ENCODE measurements at places on chromosomes 4 and X.

DNA sequence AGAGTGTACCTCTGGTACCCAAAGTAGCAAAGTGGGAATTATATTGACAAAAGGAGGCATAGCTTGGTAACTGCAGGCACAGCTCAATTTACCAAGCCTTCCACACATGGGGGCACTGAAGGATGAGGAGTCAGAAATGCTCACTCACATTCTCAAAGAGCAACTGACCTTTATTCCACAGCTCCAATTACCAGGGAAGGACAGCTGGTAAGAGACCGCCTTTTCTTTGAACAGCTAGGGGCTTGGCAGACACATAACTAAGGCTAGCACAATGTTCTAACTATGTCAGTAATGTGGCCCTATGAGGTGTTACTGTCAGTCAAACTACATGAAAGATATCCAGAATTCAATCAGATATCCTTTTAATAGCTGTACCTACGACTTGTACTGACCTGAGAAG lies 20.5 kb upstream of the STS start:
- no peaks in the 10 kb centered on the region for H3K4me1 ChIP-seq
- no peaks in the 10 kb centered on the region for H3K27me3 ChIP-seq
- H3K4me3 ChIP-seq = no peak overlapping the region

- no peak for DNase-seq
- H3K27ac ChIP-seq = no peak overlapping the region
- H3K4me3 ChIP-seq = no peak overlapping the region
- no peaks in the 10 kb centered on the region for H3K36me3 ChIP-seq
- no peaks in the 10 kb centered on the region for H3K4me1 ChIP-seq
Observed at GRCh38 chrX:109775386-109775785, 42.3 kb upstream of the ACSL4 start.

GRCh38 chr4:170093973-170094535 lies 4.3 kb upstream of the AADAT start:
- no peak overlapping the region for H3K4me3 ChIP-seq
- no peaks in the 10 kb centered on the region for H3K4me1 ChIP-seq
- H3K27ac ChIP-seq = no peak overlapping the region
- H3K36me3 ChIP-seq = no peaks in the 10 kb centered on the region
- no peak for DNase-seq

GRCh38 chr4:26010304-26010703 lies 96.3 kb downstream of the SMIM20 start:
- H3K4me3 ChIP-seq = no peak overlapping the region
- H3K27me3 ChIP-seq = no peaks in the 10 kb centered on the region
- no peaks in the 10 kb centered on the region for H3K36me3 ChIP-seq
- no peak for DNase-seq
- H3K27ac ChIP-seq = no peak overlapping the region

DNA sequence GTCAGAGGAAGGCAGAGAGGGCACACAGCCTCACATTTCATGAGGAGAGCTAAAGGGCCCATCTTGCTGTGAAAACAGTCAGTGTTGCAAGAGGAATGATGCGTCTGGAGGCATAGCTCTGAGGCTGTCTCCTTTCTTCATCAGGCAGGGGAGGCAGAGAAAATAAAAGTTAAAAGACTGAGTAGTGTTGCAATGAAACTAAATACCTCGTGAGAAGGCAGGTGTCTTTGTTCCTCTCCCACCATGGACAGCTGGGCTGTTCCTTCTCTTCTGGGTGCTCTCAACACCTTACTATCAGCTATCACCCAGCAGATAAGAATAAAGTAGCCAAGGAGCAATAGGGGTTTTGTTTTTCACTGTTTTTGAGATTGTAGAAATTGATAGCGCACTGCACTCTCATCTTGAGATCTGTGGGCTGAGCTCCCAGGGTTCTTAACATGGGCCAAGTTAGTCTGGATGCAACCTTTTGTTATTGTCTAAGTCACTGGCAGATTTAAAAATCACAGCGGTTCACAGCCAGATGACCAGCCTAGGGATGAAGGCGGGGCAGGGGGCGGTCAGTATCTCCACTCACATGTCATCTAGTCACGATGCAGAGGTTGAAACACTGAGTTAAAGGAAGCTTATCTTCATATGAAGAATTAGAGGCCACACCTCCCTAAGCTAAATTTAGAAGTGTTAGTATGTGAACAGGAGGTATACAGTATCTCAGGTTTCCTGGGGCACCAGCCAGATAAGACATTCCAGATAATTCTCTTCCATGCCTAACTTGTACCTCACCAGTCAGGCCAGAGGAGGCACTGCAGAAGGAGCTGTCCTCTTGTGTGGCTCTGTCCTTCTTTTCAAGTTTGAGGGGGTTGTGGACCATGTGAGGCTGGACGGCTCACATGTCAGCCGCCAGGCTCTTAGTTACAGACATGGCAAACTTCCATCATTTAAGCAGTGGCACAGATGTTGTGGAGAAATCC lies 36.9 kb downstream of the PARM1 start:
- H3K36me3 ChIP-seq = no peaks in the 10 kb centered on the region
- no peaks in the 10 kb centered on the region for H3K27me3 ChIP-seq

DNA sequence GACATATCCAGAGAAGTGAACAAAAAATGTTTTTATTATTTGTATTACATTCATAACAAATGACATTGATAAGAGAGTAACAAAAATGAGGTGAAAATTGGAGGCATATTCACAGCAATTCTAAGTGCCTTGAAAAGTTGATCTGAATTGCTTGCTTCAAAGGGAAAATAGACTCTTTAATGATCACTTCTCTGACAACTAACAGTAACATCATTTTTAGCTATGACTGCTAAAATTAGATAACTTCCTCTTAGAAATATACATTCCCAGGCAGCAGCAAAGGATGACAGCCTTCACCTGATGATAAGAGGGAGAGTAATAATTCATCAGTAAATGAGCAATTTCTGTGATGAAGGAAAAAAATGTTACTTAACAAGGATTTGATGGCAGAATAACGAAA lies 472.5 kb downstream of the PCDH10 start:
- H3K27me3 ChIP-seq = no peaks in the 10 kb centered on the region
- no peak overlapping the region for H3K4me3 ChIP-seq
- DNase-seq = no peak
- no peaks in the 10 kb centered on the region for H3K36me3 ChIP-seq

GRCh38 chr4:48081196-48081595 lies 52.9 kb downstream of the TXK start:
- H3K4me3 ChIP-seq = no peak overlapping the region
- no peak overlapping the region for H3K27ac ChIP-seq
- no peaks in the 10 kb centered on the region for H3K27me3 ChIP-seq
- peaks cover 6% of the 10 kb centered on the region for H3K36me3 ChIP-seq

- H3K36me3 ChIP-seq = no peaks in the 10 kb centered on the region
- H3K4me3 ChIP-seq = no peak overlapping the region
- DNase-seq = no peak
Observed at GRCh38 chr4:123449780-123450179, 53.2 kb downstream of the SPRY1 start.

DNA sequence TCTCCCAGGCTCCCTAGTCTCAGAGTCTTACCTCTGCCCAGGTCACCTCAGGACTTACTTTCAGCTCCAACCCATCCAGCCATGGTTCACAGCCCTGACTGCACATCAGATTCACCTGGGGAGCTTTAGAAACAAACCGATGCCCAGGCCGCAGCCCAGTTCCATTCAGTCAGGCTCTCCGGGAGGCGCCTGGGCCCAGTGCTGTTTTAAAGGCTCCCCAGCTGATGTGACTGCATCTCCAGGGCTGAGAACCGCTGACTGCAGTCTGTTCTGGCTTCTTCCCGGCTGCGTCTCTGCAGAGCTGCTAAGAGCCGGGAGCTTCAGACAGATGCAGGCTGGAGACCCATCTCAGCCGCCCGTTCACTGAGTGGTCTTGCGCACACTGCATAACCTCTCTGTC lies 44.4 kb upstream of the LGI2 start:
- no peaks in the 10 kb centered on the region for H3K27me3 ChIP-seq
- no peaks in the 10 kb centered on the region for H3K36me3 ChIP-seq
- DNase-seq = no peak
- no peak overlapping the region for H3K4me3 ChIP-seq
- H3K27ac ChIP-seq = no peak overlapping the region

All from naive thymus-derived CD4-positive, alpha-beta T cell (primary cell).